ENCODE measurements at places on chromosomes 12 and 14.

DNA sequence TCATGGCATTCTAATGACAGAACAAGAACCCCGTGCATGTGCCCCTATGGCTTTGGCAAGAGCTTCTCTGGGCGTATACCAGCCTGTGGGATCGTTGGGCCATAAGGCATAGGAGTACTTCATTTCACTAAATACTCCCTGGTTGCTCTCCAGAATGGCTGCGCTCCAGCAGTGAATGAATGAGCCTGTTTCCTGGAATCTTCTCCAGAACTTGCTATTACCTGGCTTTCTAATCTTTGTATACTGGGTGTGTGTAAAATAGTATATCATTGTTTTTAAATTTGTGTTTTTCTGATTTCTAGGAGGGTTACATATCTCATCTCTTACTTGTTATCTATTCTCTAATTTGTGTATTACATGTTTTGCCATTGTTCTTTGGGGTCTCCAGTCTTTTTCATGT is 28.6 kb upstream of the EMP1 start:
- no peak for DNase-seq

DNA sequence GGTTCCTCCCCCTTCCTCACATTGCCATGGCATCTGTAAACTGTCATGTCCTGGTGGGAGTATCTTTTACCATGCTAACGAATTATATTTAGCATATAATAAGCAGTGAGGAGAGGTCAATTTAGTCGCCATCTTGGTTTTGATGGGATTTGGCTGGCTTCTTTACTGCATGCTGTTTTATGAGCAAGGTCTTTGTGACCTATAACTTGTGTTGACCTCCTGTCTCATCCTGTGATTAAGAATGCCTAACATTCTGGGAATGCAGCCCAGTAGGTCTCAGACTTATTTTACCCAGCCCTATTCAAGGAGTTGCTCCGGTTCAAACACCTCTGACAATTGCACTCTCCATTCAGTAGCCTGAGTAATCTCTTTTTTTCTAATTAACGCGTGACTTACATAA is 2.1 kb upstream of the EIF4B start:
- DNase-seq, result no peak

GRCh38 chr12:117052386-117053049 is 46.7 kb downstream of the TESC start:
- DNase-seq, result no peak

DNA sequence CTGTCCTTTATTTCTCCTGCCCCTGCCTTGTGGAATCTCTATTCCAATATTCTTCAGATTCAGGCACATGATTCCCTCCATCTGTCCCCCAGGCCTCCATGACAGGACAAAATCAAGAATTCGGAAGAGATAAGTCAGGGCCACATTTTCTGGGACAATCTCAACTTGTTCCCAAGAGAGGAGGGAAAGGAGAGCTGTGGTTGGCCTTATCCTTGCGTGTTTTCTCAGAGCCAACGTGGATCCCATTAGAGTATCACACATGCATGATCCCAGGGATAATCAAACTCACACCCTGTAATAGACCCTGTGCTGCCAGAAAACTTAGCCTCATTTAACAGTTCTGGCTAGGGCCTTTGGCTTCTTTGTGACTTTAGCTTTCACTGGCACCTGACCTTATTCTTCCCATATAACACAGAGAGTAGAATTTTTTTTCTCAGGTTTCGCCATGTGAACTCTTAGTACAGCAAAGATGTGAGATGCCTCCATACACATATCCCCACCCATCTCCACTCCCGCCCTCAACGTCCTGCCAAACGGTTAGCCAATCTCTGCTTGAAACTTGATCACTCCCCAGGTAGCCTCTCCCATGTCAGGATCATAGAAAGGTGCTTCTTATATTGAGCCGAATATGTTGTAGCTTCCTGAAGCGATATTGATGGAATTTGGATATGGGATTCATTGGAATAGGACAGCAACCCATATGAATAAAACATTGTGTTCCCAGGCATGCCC is 6.7 kb upstream of the KRT1 start:
- no peak for DNase-seq

DNA sequence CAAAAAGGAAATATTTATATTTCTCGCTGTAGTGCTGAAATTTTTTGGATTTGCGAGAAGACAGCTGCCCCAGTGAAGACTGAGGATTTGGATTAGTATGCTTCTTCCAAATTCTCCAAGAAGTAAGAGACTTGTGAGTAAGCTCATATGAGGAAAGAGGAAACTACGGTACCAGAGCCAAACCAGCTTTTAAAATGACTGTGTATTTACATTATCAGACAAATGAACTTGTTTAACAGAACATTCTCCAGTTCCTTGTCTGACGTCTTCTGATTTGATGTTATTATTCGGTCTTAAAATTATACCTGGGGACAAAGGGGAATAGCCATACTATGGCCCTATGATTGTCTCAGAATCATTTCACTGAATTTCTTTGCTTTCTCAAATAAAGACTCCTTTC is 8.0 kb downstream of the CLEC12B start:
- no peak for DNase-seq

DNA sequence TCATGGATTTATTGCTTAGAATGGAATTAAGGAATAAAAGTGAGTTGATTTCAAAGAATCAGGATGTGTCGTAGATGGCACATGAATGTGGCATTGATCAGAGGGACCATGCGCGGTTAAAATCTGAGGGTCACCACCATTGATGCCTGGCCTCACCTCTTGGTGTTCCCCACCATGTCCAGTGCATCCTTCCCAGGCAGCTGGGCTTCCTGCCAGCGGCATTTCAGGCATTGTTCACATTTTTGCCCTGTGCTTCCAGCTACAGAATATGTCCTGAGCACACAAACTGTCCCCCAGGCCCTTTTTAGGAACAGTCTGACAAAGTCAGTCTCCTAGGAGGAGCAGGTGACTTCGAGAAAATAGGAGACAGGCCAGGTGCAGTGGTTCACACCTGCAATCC is 42.0 kb upstream of the TSPAN9 start:
- DNase-seq, result no peak

GRCh38 chr12:91179966-91180561 is 2.6 kb downstream of the DCN start:
- DNase-seq, result no peak

DNA sequence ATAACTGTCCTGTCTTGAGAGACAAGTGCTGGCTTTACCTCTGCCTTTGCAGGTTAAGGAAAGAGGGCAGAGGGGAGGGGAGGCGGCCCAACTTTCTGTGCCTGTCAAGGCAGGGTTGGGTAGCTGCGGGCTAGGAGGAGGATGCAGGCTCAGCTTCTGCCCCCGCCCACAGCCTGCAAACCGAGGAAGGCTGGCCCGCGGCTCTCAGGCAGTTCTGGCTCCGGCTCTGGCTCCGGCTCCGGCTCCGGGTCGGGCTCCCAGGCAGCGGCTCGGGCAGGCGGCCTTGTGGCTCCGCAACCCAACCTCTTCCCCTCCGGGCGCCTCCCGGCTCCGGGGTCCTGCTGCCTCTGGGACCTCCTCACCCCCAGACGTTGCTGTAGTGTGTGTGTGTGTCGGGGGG is 92.9 kb downstream of the TMEM30B start:
- no peak for DNase-seq

DNA sequence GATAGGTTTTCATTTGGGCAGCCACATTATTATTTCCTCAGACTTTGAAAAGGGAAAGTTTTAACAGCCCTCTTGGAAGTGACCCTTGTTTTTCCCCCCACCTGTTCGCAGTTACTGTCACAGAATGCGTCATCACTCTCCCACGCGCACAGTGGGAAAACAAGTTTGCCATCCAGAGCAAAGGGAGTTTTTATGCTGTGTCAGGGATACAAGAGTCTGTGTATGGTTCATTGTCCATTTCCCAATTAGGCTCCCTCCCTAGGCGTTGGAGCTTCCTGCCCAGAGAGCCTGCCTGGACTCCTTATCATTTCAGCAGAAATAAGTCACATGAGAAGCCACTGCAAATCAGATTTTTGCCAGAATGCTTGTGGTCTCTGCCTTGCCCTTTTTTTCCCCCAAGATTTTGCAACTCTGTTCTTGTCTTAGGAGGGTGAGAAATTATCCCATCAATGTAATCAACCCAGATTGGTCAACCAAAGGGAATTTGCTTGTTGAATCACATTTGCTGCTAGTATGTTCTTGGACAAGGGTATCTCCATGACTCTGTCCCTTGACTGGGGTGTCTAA is 104.1 kb downstream of the IGF1 start:
- no peak for DNase-seq

GRCh38 chr12:48389409-48389808 is 38.7 kb upstream of the ZNF641 start:
- DNase-seq, result no peak

DNA sequence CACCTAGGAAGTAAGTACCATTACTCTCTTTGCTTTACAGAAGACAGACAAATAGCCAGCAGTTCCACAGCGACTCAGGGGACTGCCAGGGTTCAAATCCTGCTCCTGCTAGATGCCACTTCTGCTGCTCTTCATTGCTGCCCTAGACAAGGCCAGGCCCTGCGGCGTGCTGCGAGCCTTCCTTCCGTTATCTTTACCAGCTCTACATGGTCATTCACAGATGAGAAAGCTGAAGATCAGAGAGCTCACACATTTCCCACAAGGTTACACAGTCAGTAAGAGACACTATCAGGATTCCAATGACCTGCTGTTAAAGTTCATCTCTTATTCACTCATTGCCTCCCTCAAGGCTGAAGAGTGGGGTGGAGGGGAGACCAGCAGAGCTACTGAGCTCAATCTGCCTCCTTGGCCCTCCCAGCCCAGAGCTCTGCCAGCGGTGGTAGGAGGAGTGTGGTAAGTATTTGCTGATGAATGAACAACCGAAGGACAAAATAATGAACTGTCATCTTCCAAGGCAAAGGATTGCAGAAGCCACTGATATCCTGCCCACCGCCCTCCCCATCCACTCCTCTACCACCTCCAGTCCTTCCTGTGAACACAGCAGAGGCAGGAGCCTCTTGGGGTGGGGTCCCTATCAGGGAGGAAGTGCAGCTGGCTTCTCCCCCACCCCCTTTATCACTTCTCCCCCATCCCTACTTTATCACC is 14.6 kb upstream of the HDAC7 start:
- DNase-seq, result no peak

DNA sequence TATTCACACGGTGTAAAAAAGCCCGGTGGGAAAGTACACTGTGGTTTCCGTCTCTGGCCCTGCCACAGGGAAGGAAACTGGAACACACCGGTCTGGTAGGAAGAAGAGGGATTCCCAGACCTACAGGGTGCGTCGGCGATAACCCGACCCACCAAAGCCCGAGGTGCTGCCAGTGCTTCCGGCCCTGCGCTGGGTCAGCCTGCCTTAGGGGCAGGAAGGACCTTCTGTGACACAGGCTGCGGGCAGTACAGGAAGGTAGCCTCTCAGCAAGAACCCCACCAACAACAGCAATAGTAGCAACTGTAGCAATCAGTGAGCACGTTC is 169.5 kb upstream of the FKBP4 start:
- DNase-seq, result no peak

- no peak for DNase-seq
These were observed 42.3 kb downstream of the INSM2 start for GRCh38 chr14:35576260-35576659.

DNA sequence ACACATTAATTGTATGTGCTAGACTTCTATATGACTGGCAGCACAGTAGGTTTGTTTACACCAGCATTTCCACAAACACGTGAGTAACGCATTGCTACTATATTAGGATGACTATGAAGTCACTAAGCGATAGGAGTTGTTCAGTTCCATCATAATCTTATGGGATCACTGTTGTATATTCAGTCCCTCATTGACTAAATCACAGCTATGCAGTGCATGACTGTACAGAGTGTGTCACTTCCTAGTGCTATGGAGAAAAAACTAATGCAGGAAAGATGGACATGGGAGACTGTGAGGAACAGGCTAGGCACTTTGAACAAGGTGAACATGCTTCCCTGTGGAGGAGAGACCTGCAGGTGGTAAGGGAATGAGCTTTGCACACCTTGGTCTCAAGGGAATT is 259.8 kb downstream of the NUAK1 start:
- DNase-seq, result no peak

DNA sequence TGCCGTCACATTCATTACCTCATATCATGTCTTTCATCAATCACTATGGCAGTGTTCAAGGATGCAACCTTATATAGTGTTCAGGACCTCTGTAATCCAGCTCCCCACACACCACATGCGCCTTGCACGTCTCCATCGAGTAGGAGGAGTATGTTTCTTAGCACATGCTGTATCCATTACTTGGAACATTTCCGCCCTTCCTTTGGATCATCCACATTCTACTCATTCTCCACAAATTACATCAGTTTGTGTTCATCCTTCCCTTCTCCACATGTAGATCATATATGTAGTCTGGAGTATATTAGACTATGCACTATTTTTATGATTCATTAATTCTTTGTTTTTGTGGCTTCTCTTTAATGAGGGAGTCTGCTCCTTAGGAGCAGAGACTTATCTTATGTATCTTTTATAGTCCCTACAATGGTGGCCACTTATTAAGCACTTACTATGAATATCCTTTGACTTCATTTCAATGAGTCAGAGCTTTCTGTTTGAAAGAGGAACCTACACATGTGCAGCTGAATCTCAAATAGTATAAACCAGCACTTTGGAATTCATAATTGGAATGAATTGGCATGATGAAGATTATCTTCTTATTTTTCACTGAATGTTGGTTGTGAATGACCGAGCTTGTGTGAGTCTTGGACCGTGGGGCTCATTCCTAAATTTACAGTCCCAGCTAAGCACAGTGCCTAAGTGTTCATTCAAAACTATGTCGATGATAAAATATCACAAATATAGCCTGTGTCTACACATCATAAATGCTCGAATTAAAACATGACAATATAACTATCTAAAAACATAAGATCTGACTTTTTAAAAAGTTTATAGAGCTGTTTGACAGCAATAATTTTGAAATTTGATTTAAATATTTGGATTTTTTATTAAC is 30.2 kb upstream of the NPAS3 start:
- no peak for DNase-seq

- DNase-seq, result no peak
These were observed 12.8 kb downstream of the SLC38A2 start for GRCh38 chr12:46359667-46360280.

- DNase-seq, result no peak
These were observed 28.3 kb downstream of the ETV6 start for GRCh38 chr12:11677752-11678151.

GRCh38 chr12:92144631-92145480 is 790 bp downstream of the BTG1 start:
- DNase-seq, result peak; percentile 55

GRCh38 chr14:26594756-26595545 is 2.9 kb downstream of the NOVA1 start:
- DNase-seq, result no peak

DNA sequence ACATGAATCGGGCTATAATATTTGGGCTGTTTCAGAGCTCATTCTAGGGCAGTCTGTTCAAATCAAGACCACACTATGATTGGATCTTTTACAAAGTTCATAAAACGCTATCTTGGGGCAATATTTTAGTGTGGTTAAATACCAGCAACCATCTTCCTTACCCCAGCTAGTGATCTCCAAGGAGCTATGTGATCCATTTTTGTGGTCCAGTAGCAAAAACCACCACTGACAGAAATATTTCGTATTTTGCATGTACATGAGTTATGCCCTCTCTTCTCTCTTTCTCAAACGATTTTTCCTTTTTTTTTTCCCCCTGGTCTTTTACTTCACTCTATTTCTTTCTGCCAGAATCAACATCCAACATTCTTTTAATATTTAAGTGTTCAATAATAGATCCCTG is 280.6 kb upstream of the KITLG start:
- DNase-seq, result no peak
